ENCODE measurements at places on chromosomes 5 and 9. TPM values are rescaled to one million over a fixed set of nuclear protein-coding genes. Genes with fewer than 3 reads are reported as not detected.

Gene SUB1
- 326 TPM for total RNA-seq

Gene MACROH2A1
- 301 TPM for total RNA-seq

Gene C6
- 1.2 TPM for total RNA-seq

Gene ARRDC1
- 54.7 TPM for total RNA-seq

Gene CA9
- 11.6 TPM for total RNA-seq

Gene FAXDC2
- total RNA-seq = 0.26 TPM

Gene PLEKHG4B
- not detected for total RNA-seq

Gene CDO1
- not detected for total RNA-seq

Gene RETREG1
- 7.6 TPM for total RNA-seq

Measured in Caki2 (cell line).